ENCODE measurements at places on chromosomes 11 and 22.

DNA sequence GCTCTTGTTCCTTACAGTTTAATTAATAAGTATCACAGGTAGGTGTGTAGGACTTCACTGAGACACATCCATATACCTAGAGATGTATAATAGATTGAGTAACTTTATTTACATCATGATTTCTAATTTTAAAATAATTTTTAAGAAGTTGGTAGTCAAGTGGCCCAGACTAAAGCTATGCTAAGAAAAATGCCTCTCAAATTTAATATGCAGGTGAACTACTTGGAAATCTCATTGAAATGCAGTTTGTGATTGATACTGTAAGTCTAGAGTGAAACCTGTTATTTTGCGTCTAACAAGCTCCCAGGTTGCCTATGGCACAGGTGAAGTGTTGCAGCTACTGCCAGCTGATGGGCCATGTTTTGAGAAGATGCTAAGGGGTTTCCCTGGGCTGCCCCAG lies at the start of gene OOSP4B:
Gene OOSP4B, plus strand, starts transcription at position 301 of the 400 bp plus-strand sequence.
- no peak for DNase-seq

DNA sequence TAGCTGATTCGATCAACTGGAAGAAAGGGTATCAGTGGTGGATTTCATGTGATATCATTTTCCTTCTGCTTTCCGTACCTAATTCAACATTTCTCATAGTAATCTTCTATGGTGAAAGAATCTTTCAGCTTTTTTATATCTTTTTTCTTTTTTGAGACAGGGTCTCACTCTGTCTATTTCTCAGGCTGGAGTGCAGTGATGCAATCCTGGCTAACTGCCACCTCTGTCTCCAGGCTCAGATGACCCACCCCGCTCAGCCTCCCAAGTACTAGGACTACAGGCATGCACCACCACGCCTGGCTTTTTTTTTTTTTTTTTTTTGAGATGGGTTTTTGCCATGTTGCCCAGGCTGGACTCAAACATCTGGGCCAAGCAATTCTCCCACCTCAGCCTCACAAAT lies 18.6 kb upstream of the CHORDC1 start:
- no peak for DNase-seq

- no peak for DNase-seq
These were observed 245.0 kb downstream of the CSNK2A3 start for GRCh38 chr11:11108026-11108425.

DNA sequence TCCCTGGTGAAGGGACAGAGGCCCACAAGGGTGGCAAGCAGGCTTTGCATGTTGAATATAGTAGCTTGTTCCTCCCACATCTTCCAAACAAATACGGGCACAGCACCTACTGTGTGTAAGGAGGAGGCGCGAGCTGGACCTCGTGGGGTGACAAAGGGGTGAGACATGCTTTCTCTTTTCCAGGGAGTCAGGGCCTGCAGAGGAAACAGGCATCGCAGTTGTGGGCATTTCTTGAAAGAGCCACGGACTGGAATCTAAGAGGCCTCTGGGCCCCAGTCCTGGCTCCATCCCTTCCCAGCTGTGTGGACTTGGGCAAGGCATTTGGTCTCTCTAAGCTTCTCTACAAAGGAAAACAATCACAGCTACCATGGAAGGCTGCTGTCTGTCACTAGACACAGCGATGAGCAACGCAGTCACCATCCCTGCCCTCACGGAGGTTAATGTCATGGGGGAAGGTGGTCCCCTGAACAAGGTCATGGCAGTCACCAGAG lies 13.0 kb upstream of the CDC42EP1 start:
- DNase-seq = no peak

DNA sequence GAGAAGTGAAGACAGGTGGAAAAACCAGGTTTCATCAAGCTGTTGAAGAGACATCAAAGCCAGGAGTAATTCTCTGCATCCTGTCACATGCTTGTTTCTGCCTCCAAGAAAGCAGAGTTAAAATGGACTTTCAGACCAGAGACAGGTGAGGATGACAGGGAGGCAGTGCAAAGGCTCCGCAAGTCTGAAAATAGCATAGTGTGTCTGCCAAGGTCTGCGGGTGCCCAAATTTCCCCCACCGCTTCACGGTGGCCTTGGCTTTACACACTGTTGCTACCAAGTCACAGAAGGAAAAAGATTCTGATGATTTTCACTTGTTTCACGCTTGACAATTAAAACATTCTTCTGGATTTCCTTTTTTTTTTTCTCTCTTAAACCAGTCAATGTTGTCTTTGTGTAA lies 44.2 kb downstream of the SNX19 start:
- DNase-seq = no peak

DNA sequence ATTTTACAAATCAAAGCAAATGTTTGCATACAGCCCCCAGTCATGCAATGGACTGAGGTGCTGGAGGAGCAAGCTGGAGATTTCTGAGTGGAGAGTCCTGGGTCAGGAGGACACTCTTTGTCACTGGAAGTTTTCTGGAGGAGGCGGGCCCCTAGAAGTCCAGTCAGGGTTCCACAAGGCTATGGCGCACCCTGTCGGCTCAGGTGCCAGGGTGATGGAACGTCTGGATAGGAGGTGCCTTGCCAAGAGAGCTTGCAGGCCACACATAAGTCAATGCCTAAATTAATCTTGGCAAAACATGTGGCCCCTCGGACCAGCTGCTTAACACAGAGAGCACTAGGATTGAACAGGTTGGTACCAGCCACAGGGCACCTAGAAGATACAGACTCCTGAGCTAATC lies 174.7 kb upstream of the CADM1 start:
- no peak for DNase-seq
